ENCODE measurements at places on chromosomes 1 and 21.

GRCh38 chr1:42923367-42924081 is 35.1 kb downstream of the SLC2A1 start:
- no peak for DNase-seq

- no peak for DNase-seq
Observed at GRCh38 chr1:176878750-176879536, 285.6 kb downstream of the ASTN1 start.

DNA sequence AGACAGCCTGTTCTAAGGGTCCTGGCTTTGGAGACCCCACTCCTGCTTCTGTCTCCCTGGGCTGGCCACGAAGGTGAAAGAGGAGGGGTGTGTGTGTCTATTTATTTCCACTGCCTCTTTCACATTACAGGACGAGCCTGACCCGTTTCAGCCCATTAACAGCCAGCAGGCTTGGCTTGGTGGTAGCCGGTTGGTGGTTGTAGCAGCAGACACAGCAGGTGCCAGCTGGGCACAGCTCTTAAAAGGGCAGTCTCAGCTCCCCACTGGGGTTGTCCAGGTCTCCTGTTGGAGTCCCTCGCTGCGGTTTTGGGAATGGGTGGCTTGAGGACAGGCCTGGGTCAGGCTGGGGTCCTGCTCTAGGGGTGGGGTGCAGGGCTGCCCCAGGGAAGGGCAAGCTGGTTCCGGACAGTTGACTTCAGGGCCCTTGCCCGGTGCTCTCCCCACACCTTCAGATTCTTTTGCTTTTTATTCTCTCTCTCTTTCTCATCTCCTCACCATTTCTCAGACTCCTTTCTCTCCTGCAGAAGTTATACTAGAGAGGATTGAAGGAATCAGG is 84.6 kb downstream of the ACTL8 start:
- no peak for DNase-seq

- DNase-seq = no peak
Observed at GRCh38 chr1:244050835-244051444, at the start of gene ZBTB18. Gene ZBTB18 (plus strand): TSS chr1:244051283. CDS start chr1:244051432, 149 bp downstream.

GRCh38 chr1:184759112-184759511 is 4.5 kb upstream of the EDEM3 start:
- no peak for DNase-seq

GRCh38 chr1:85296980-85297379 is 20.5 kb upstream of the BCL10 start:
- DNase-seq = no peak

All from bone marrow (tissue), 2 donors.